ENCODE measurements at places on chromosomes 11 and 22. TPM values are rescaled to one million over a fixed set of nuclear protein-coding genes. Genes with fewer than 3 reads are reported as not detected.

PEX26 gene
- 28.8 TPM for total RNA-seq

DNA sequence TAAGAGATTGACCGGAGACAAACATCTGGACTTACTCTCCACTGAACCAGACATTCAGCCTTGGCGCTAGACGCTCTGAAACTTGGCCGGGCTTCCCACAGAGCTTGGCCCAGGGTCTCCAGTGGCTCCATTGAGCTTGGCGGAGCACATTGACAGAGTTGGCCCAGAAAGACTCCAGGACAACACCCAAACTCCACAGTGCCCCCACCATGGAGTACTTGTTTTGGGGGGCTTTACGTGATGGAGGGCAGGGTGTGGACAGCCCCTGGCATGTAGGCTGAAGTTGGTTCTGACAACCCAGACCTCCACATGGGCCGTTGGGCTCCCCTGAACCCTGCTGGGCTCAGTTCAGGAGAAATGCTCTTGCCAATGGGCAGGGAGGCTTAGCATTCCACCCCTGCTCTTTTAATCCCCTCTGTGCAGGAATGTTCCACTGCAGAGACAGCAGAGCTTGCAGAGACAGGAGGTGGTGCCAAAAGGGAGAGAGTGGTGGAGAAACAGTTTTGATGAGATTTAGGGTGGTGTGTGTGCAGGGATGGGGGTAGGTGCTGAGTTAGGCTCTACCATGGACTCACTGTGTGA is 102.4 kb upstream of the TIMP3 start:
- ATAC-seq: no peak

GRCh38 chr22:42170946-42171345 is 40.3 kb upstream of the CYP2D6 start:
- no peak for ATAC-seq

DNA sequence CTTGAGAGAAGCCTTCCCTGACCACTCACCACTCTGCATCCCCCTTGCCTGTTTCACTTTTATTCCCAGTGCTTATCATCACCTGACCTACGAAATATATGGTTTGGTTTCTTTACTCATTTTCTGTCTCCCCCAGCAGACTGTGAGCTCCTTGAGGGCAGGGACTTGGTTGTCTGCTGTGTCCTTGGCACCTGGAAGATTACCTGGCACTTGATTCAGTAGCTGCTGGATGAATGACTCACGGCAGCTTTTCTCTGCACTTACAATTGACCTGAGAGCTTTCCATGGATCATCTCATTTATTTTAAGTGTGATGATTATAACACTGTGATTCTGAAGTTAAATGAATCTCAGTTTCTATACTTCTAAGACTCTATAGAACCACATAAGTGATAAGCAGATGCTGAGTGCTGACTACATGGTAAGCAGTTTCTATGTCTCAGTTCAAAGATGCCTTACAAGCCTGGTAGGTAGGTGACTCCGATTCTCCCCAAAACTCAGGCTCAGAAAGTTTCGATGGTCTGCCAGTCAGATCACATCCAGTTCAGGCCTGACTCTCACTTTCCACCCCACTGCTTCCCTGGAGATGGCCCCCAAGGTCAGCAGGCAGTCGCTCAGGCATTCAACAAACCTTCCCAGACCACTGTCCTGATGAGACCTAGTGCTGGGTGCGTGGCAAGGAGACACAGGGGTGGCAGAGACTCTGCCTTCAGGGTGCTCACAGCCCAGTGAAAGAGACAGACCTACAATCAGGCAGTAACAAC is 11.6 kb downstream of the IL2RB start:
- no peak for ATAC-seq

GRCh38 chr11:57164317-57164716 is 17.4 kb upstream of the LRRC55 start:
- ATAC-seq: no peak

- no peak for ATAC-seq
Observed at GRCh38 chr11:103483996-103484395, 374.8 kb downstream of the DYNC2H1 start.

- peak; percentile 17 for ATAC-seq
Observed at GRCh38 chr11:120424970-120425332, 86.6 kb upstream of the GRIK4 start.

DNA sequence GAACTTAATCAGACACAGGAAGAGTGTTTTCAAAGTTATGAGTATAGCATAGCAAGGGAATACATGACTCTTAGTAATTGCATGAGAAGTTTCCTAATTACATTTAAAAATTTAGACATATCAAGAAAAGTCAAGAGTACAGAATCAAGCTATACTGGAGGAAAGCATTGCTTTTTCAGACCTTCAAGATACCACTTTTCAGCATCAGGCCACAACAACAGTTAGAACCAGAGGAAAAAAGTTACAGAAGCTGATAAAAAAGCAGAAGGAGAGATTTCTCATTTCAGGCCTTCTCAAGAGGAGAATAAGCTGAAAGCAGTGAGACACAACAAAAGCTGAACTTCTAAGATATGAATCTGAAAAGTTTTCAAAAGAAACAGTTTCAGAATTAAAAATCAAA is 28.1 kb upstream of the QSER1 start:
- ATAC-seq: no peak

GRCh38 chr11:60912851-60913528 is 968 bp upstream of the TMEM109 start:
- ATAC-seq: no peak

- no peak for ATAC-seq
Observed at GRCh38 chr11:65883058-65883761, 3.6 kb downstream of the CTSW start.

Data from esophagus mucosa (tissue), 1 donor.